ENCODE measurements at places on chromosomes 16 and 17.
A peak's percentile ranks its signal among the peaks of the same experiment; 100 is the strongest.

DNA sequence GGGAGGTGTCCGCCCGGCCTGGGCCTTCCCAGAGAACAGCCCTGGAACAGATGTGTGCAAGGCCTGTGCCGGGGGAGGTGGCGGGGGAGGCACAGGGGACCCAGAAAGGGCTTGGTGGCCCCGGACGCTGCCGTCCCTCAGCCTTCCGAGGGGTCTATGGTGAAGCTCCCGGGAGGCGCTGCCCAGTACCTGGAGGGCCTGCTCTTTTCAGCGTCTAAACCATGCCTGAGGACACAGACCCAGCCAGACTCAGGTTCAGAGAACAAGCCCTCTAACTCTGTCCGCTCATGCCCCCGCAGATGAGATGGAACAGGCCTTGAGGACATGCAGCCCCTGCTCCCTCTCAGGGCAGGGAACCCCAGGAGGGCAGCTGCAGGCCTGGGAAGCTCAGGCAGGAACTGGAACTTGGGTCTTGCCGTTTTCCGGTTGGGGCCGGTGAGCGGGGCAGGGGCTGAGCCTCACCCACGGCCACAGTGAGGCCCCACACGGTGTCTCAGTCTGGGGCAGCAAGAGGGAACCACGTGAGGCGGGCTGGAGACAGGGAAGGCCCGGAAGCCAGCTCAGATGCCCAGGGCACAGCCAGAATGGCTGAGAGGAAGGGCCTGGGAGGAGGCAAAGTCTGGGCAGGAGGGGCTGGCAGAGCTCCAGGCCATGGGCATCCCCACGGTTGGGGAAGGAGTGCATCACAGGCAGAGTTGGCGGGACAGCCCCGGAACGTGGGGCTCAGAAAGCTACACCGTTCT lies 12.5 kb downstream of the SLC16A3 start:
- DNase-seq: peak; percentile 87

DNA sequence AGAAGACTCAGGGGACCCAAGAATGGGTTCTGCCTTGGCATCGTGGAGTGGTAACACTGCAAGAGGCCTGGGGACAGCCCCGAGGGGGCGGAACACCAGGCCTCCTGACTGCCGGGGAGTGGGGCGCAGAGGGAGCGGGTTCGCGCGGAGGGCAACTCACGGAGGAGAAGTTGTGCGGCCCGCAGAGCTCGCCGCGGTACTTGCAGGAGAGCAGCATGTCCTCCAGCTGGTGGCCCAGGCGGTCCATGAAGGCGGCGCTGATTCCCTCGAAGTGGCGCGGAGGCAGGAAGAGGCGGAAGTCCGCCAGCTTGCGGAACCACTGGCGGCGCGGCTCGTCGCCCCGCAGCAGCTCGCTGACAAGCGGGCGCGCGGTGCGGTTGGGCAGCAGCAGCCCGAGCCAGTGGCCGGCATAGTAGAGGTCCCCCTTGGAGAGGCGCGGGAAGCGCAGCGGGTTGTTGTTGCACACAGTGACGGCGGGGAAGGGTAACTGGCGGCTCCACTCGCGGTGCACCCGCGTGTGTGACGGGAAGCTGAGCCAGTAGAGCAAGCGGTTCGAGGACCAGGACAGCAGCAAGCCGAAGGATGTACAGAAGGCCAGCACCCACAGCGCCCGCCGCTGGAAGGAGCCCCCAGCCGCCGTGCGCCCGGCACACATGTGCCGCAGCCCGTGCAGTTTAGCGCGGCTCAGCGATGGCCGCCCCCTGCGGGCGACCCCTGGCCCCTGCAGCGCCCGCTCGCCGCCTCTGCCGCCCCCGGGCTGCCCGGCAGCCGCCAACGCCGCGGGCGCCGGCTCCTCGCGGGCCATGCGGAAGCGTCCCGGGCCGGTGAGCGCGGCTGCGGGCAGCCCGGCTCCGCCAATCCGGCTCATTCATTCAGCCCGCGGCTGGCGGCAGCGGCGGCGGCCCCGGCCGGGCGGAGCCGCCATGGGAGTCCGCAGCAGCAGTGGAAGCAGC lies 1.6 kb downstream of the ASIC2 start:
- peak; percentile 8 for DNase-seq

DNA sequence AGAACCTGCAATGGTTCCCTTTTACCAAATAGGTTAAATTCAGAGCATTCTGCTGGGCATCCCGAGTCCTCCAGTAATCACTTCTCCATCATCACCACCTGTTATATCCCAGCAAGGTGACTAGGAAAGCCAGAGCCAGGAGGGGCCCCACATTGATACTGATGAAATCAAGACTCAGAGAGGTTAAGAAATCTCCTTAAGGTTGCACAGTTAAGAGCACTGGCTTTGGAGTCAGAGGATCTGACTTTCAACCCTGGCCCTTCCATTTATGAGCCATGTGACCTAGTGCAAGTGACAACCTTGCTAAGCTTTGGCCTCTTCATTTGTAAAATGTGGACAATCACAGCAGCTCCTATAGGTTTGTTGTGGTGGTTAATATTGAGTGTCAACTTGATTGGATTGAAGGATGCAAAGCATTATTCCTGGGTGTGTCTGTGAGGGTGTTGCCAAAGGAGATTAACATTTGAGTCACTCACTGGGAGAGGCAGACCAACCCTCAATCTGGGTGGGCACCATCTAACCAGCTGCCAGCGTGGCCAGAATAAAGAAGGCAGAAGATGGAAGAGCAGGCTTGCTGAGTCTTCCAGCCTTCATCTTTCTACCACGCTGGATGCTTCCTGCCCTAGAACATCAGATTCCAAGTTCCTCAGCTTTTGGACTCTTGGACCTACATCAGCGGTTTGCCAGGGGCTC lies 194.2 kb upstream of the ASIC2 start:
- no peak for DNase-seq

DNA sequence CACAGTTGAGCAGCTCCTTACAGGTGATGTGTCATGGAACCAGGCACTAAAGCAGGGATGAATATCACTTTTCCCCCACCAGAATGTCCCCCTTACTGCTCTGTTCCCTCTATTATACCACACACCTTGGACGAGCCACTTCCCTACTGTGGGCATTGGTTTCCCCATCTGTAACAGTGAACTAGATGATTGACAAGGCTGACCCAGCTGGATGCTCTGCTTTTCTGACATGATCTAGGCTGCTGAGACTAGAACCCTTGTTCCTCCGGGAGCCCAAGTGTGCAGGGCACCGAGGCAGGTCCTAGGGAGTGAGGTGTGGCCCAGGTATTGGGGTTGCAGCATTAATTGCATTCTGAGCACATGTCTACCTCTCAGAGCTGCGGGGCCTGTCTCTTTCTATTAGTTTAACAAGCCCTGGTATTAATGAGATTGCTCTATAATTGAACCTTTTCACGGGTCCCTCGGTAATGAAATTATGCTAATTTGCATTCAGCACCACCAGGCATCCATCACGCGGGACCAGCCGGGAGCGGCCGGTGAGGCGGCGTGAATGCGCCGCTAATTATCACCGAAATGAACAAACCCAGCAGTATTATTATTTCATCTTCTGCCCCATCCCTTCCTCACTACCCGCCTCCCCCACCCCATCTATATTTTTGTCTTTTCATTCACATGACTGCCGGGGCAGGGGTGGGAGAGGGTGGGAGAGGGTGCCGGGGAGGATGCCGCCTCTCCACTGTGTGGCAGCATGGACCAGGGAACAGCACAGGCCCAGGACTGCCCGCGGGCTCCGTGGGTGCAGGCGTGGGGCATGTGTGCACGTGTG lies 121.1 kb downstream of the CYLD start:
- DNase-seq: no peak

DNA sequence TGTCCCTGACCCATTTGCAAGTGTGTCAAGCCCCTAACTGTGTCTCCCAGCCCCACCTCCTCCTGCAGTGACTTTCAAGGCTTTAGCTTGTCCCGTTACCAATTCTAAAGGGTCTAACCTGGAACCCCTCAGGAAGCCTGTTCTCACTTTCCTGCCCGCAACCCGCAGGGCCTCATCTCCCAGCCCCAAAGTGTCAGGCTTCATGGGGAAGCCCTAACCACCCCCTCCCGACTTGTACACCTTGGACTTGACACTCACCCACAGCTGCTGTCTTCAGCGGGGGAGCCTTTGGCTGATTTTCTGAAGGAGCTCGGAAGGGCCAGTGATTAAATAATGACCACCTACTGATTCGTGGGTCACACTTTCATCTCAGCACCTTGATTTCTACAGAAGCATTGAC lies 33.1 kb downstream of the NLRC5 start:
- DNase-seq: no peak

DNA sequence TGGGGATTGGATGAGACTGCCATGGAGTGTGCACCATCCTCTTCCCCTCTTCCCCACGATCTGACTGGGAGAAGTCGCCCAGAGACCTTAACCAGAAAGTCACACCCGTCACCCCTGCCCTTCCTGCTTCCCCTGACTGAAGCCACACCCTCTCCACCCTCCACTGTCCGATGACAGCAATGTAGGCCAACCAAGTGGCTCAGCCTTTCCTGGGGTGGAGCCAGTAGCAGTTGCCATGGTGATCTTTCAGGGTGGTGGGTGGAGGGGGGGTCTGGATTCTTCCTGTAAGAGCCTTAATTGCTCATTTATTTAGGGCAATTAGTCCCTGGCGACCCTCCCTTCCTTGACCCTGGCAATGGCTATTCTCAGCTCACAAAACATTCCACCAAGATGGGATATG lies 37.5 kb upstream of the PHB1 start:
- no peak for DNase-seq

- DNase-seq: peak; percentile 32
Measured at GRCh38 chr17:30554839-30555751, 77.9 kb downstream of the GOSR1 start.

- no peak for DNase-seq
Measured at GRCh38 chr17:73311428-73311780, 397 bp downstream of the CDC42EP4 start.

DNA sequence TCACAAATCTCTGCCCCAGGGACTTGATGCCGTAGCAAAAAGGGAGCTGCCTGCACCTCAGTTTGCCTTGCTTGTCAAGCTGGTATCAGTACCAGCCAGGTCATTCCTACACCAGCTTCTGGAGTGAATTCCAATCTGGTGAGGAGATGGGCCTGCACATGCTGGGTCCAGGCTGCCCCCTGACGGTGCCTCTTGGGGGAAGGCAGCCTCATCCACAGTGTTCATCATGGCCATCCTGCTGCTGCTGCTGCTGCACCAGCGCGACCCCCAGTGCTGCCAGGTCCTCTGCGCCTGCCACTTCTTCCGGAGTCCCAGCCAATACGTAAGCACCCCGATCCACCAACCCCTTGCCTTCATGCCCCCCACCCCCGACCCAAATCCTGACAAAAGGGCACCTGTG lies 8.3 kb downstream of the MRPL27 start:
- no peak for DNase-seq

- DNase-seq: no peak
Measured at GRCh38 chr16:9128346-9129342, 37.2 kb downstream of the HAPSTR1 start.

DNA sequence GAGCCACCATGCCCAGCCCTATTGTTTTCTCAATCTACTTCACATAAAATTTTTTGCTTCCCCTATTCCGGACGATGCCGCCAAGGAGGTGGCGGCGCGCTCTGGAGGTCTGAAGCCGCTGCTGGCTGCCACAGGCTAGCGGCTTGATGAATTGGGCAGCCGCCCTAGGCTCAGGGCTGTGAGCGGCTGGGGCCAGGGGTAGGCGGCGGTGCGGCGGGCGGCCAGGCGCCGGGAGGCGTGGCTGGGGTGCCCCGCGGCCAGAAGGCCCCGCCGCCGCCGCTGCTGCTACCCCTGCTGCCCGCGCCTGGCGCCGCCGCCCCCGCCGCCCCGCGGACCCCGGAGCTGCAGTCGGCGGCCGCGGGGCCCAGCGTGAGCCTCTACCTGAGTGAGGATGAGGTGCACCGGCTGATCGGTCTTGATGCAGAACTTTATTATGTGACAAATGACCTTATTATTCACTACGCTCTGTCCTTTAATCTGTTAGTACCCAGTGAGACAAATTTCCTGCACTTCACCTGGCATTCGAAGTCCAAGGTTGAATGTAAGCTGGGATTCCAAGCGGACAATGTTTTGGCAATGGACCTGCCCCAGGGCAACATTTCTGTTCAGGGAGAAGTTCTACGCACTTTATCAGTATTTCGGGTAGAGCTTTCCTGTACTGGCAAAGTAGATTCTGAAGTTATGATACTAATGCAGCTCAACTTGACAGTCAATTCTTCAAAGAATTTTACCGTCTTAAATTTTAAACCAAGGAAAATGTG lies 41.7 kb downstream of the ANKFY1 start:
- no peak for DNase-seq

- no peak for DNase-seq
Measured at GRCh38 chr17:48438516-48439061, 8.6 kb upstream of the SKAP1 start.

DNA sequence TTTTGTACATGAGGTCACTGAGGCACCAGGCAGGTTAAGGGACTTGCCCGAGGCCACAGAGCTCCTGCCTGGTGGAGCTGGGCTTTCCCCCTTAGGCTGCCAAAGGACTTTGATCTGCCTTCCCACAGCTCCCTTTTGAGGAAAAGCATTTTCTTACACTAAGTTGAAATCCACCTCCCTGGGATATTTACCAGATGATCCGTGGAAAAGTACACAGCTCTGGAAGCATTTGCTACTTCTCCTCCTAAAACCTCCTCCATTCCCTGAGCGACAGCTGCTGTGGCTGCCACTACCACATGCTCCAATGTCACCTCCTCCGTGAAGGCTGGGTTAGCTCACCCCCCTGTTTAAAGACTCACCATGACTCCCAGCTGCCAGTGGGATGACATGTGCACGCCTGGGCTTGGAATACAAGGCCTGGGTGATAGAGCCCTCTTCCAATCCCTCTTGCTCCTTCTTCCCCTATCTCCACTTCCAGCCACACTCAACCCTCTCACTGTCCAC lies 1.2 kb upstream of the MPRIP start:
- no peak for DNase-seq

DNA sequence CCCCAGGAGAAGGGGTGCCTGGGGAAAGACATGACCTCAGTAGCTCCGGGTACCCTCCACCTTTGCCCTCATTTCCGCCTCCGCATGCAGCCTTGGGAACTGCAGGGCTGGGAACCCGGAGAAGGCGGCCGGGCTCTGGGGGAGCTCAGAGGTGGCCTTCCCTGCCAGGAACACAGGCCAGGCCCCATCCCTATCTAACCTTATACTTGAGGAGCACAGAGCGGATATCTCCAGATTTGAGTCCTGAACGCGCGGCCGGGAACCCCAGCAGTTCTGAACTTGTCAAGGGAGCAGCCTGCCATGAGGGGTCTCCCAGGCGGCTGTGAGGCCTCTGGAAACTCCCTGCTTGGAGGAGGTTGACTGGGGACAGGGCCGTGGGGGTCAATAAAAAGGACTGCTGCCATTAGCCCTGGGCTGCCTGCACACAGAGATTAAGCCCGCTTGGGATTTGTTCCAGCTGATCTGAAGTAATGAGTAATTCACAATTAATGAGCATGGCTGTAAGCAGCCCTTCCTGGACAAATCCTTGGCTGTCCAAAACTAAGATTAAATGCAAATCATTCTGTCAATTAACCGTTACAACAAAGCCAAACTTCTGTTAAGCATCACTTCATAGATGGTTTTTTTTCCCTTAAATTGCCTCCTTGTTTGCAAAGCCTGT lies 26.3 kb upstream of the METRNL start:
- DNase-seq: no peak

Data from activated naive CD4-positive, alpha-beta T cell treated with anti-CD3 and anti-CD28 coated beads for 36 hours (primary cell).